ENCODE measurements at places on chromosomes 12 and 14.

- DNase-seq, result no peak
Measured at GRCh38 chr12:39905152-39905551, 200.7 kb downstream of the SLC2A13 start.

- DNase-seq, result no peak
Measured at GRCh38 chr14:51451561-51451960, 200.1 kb upstream of the FRMD6 start.

DNA sequence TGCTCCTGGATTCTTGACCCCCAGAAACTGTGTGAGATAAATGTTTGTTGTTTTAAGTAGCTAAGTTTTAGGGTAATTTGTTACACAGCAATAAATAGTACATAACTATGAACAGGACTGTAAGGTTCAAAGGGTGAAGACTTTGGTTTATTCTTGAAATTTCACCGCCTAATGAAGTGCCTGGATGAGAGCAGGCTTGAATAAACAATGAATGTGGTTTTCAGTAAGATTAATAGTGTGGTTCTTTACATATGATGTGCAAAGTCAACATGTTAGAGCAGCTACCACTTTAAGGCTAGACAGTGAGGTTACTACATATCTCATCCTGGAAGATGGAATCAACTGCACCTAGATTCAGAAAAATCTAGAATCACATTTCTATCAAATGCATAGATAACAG, 145.2 kb upstream of the BTG1 start:
- DNase-seq, result no peak

DNA sequence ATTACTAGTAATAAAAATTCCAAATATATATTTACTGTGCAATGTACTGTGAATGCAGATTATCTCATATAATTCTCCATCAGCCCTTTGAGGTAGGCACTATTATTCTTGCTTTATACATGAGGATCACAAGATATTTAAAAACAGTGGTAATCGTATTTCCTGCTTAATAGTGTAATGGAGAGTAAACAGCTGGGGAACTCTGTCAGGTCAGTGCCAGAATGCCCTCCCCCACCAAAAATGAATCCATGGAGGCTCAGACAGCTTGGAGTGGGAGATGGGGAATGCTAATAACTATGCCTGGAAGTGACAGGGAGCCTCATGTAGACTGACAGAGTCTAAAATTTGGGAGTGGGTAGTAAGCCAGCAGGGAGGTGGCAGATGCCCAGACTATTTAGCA, 153.6 kb downstream of the PAH start:
- no peak for DNase-seq

DNA sequence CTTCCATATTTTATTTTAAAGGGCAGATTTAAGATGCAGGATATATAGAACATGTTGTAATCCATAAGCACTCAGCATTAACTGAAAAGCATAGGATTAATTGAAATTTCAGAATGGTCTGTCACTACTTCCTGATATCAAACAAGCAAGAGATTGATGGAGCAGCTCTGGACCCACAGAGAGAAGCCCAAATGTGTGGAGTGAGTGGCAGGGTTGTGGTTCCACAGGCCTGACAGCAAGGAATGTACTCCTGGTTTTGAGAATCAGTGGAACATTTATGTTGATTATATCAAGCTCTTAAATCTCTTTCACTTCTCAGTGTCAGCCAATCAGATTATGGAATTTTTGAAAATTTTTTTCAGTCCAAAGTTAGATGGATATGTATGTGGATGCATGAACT, 267.6 kb upstream of the PRICKLE1 start:
- DNase-seq, result no peak

- no peak for DNase-seq
Measured at GRCh38 chr12:49051373-49051764, 9.2 kb downstream of the KMT2D start.

DNA sequence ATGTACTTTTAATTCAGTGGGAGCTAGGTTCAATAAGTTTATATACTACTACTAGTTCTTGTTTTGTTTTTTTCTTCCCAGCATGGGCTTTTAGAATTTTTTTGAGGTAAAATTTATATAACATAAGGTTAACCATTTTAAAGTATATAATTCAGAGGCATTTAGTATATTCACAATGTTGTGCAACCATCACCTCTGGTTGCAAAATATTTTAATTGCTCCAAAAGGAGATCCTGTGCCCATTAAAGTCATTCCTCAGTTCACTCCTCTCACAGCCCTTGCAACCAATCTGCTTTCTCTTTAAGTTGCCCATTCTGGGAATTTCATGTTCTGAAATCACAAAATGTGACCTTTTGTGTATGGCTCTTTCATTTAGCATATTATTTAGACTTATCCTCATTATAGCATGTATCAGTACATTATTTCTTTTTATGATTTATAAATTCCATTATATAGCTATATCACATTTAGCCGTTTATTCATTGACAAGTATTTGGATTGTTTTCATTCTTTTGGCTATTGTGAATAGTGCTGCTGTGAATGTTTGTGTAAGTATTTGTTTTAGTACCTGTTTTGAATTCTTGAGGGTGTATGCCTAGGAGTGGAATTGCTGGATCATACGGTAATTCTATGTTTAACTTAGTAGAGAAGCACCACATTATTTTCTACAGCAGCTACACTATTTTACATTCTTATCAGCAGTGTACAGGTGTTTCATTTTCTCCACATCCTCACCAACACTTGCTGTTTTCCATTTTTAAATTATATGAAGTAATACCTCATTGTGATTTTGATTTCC, 59.1 kb downstream of the ARHGAP5 start:
- DNase-seq, result no peak

All from activated CD4-positive, alpha-beta T cell treated with anti-CD3 and anti-CD28 coated beads, Interleukin-2, Interleukin-6, amounts not matched to agents 100 ng/mL and 50 ng/mL, durations not matched to agents 16 hours and 8 hours (primary cell).